GM12878 (cell line): ENCODE measurements at places on chromosomes 4 and X. TPM values are rescaled to one million over a fixed set of nuclear protein-coding genes. Genes with fewer than 3 reads are reported as not detected.

GRCh38 chr4:17246656-17247055 is 265.2 kb downstream of the QDPR start:
- no peak overlapping the region for H3K27ac ChIP-seq
- no peaks in the 10 kb centered on the region for H3K36me3 ChIP-seq
- no peak for DNase-seq
- H3K4me3 ChIP-seq: no peak overlapping the region

DNA sequence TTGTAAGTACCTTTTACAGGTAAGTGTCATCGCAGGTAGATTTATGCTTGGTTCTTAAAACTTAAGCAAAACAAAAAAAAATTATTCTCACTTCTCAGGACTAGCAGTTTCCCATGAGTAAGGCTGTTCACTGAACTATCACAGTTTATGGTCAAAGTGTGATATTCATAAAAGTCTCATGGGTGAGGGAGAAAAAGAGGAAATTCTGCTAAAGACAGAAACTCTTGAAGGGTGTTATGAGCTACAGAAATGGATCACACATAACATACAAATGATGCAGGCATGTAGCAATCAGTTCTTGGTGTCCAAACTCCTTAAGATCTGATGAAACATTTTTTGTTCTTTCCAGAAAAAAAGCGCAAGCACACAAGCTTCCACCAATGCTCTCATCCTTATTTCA is 8.5 kb downstream of the RAB9A start:
- H3K4me1 ChIP-seq: peaks cover 43% of the 10 kb centered on the region
- H3K27ac ChIP-seq: peak overlapping the region; percentile 69
- peaks cover 3% of the 10 kb centered on the region; the same call in 1 of the 2 replicates for H3K36me3 ChIP-seq
- peak overlapping the region; percentile 66; the same call in 1 of the 2 replicates for H3K4me3 ChIP-seq

XAGE1A gene
- not detected in 2 replicates for polyA plus RNA-seq

DNA sequence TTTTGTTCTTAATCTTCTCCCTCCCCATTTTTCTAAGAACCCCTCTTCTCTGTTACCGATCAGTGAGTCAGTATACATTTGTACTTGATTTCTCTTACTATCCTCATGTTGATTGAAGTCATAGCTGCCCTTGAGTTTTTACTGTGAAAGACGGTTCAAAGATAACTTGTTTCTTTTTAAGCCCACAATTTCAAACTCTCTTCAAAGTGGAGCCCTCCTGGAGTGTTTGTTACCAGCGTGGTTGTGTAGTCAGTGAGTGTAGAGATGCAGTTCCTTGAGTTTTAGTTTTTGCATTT is 7.9 kb downstream of the PPP1R3F start:
- H3K4me3 ChIP-seq: no peak overlapping the region
- no peaks in the 10 kb centered on the region for H3K4me1 ChIP-seq
- DNase-seq: no peak
- no peaks in the 10 kb centered on the region for H3K36me3 ChIP-seq

SRPK3 gene
- not detected in 2 replicates for polyA plus RNA-seq

CMC4 gene
- 32.3 and 33.4 TPM in 2 replicates for polyA plus RNA-seq

DNA sequence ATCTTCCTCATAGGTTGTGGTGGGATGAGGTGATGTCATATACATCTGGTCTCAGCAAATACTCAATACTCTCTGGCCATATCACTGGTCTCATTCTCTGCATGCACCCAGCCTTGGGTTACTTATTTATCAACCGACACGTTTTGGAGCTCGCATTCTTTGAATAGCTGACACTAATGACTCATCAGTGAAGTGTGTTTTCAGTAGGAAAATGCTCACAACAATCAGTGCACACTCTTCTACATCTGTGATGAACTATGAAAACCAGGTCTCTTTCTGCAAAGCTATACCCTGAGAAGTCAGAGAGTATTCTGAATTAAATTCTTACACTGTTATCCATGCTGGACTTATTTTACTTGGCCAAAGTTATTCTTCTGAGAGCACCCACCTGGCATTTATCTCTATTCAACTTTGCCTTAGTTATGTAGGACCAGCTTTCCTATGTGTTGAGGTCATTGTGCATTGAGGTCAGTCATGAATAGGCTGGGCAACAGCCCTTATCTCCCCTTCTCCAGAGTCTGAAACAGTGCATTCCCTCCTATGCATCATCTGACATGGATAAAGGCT is 58.7 kb upstream of the DHX15 start:
- DNase-seq: no peak
- H3K27ac ChIP-seq: no peak overlapping the region
- H3K36me3 ChIP-seq: no peaks in the 10 kb centered on the region
- 0 out of 2 replicates have a peak, but pooled peaks cover 3% of the 10 kb centered on the region for H3K27me3 ChIP-seq
- H3K4me3 ChIP-seq: no peak overlapping the region
- no peaks in the 10 kb centered on the region for H3K4me1 ChIP-seq

DNA sequence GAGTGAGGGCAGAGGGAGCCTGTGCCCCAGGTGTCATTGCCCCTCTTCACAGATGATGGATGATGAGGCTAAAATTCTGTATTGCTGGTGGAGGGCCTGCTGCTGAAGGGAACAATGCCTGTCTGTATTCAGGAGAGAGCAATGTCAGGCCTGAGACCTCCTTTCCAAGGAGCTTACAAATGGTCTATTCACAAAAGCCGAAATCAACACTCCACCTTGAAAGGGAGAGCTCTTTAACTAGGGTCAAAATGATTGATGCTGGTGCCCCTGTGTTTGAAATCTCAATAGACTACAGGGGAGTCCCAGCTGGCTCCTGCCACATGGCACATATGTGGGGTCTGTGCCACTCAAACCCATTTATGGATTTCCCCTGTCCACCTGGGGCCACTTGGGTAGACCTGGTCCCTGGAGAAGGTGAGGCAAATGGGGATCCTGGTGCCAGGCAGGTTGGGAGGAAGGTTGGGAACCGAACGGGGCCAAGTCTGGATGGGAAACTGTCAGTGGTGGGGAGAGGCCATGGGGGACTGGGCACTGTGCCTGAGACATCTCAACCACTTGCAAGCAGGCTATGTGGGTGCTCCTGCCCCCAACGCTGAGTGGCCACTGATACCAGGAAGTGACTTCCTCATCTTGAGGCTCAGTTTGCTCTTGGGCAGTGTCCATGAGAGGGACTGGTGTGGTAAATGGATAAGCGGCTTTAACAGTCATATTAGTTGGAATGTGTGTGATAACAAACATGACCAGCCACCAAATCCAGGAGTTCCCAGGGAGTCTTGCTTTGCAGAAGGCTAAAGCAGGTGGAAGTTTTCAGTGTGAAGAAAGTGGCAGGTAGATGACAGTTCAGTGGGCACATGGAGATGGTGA is 223.8 kb upstream of the PSAPL1 start:
- H3K4me1 ChIP-seq: no peaks in the 10 kb centered on the region
- no peak overlapping the region for H3K27ac ChIP-seq
- no peak overlapping the region for H3K4me3 ChIP-seq
- H3K27me3 ChIP-seq: no peaks in the 10 kb centered on the region; the same call in 1 of the 2 replicates
- DNase-seq: no peak
- no peaks in the 10 kb centered on the region for H3K36me3 ChIP-seq

DNA sequence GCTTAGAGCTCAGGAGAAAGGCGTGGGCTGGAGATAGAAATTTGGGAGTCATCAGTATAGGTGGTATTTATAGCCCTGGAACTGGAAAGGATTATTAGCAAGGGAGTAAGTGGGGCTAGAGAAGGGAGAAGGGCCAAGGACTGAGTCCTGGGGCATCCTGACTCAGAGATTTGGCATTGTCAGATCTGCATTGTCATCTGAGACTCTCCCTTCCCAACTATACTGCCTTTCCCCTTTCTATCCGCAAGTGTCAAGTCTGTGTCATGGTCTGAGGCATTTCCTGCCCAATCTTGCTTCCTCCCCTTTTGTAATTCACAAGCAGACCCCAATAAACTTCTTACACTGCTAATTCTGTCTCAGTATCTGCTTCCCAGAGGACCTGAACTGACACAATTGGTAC is 24.4 kb upstream of the SLC25A43 start:
- no peak for DNase-seq
- H3K36me3 ChIP-seq: no peaks in the 10 kb centered on the region
- H3K27me3 ChIP-seq: no peaks in the 10 kb centered on the region
- H3K4me1 ChIP-seq: no peaks in the 10 kb centered on the region

- no peak overlapping the region for H3K27ac ChIP-seq
- DNase-seq: no peak
- H3K4me3 ChIP-seq: no peak overlapping the region
- no peaks in the 10 kb centered on the region for H3K4me1 ChIP-seq
Measured at GRCh38 chrX:1012678-1013300, 199.7 kb downstream of the CRLF2 start.

- H3K4me3 ChIP-seq: no peak overlapping the region
- H3K27ac ChIP-seq: no peak overlapping the region
- H3K27me3 ChIP-seq: no peaks in the 10 kb centered on the region; the same call in 1 of the 2 replicates
Measured at GRCh38 chr4:88178626-88179231, 20.3 kb upstream of the ABCG2 start.

DNA sequence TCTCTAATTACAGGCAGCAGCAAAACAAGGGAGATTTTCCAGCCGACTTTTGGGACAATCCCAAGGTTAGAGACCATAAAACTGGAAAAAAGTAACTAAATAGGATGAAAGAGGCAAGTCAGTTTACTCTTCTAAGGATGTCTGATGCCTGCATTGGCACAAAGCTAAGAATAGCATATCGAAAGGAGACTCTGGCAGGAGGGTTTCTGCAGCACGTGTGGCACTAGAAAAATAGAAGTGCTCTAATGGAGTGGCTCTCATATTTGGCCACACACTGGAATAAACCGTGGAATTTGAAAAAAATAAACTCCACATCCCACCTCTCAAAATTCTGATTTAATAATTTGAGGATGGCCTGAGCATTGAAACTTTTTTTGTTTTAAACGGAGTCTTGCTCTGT is 77.2 kb upstream of the ARSJ start:
- DNase-seq: no peak
- no peaks in the 10 kb centered on the region for H3K36me3 ChIP-seq
- no peak overlapping the region for H3K4me3 ChIP-seq
- no peak overlapping the region for H3K27ac ChIP-seq
- no peaks in the 10 kb centered on the region for H3K27me3 ChIP-seq

CT45A1 gene
- polyA plus RNA-seq: not detected in 2 replicates

TRAM1L1 gene
- polyA plus RNA-seq: not detected in 2 replicates

GRCh38 chrX:11566173-11566572 is 99.5 kb downstream of the ARHGAP6 start:
- no peaks in the 10 kb centered on the region for H3K36me3 ChIP-seq
- DNase-seq: no peak
- H3K4me3 ChIP-seq: no peak overlapping the region

DNA sequence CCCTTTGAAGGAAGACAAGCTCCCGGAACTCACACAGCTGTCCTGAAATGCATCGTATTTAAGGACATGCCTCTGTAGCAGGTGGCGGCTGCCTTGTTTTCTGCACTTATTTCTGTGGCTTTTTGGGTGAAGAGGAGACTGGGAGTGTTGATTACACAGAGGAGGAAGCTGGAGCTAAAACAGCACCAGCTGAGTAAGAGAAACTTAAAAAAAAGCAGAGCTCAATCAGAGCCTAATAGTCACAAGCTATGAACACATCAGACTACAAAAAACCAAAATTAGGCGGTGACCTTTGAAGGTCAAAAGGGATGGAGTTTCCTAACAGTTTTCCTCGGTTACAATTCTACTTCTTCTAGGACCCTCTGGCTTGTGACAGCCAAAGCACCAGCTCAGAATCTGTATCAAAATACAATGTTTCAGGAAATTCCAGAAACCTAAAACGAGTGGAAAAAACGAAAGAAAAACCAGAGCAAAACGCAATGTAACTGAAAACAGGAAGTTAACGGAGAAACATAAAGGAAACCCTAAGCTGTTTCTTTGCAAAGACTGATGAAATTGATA is 13.5 kb downstream of the PRKX start:
- no peaks in the 10 kb centered on the region for H3K36me3 ChIP-seq
- peak; percentile 19 for DNase-seq
- no peaks in the 10 kb centered on the region for H3K27me3 ChIP-seq
- peaks cover 5% of the 10 kb centered on the region; the same call in 1 of the 2 replicates for H3K4me1 ChIP-seq

FREM3 gene
- polyA plus RNA-seq: not detected in 2 replicates

DACH2 gene
- 0.11 TPM in 1 of 2 replicates, not detected in the other for polyA plus RNA-seq

GRCh38 chr4:115249808-115250207 is 136.4 kb upstream of the NDST4 start:
- H3K27ac ChIP-seq: no peak overlapping the region
- no peak for DNase-seq
- no peak overlapping the region for H3K4me3 ChIP-seq
- no peaks in the 10 kb centered on the region for H3K27me3 ChIP-seq

MAGEB17 gene
- not detected in 2 replicates for polyA plus RNA-seq

GRCh38 chr4:118221227-118221800 is 131.5 kb downstream of the PRSS12 start:
- no peaks in the 10 kb centered on the region for H3K36me3 ChIP-seq
- H3K4me3 ChIP-seq: no peak overlapping the region
- H3K4me1 ChIP-seq: no peaks in the 10 kb centered on the region
- DNase-seq: no peak
